Stimulated activated CD4-positive, alpha-beta T cell treated with anti-CD3 and anti-CD28 coated beads, Interleukin-15, amount 100 ng/mL, for 24 hours (primary cell): ENCODE measurements at places on chromosomes 13 and 19.

- DNase-seq, result no peak
These were observed 224.7 kb downstream of the LHFPL6 start for GRCh38 chr13:39378306-39378705.

DNA sequence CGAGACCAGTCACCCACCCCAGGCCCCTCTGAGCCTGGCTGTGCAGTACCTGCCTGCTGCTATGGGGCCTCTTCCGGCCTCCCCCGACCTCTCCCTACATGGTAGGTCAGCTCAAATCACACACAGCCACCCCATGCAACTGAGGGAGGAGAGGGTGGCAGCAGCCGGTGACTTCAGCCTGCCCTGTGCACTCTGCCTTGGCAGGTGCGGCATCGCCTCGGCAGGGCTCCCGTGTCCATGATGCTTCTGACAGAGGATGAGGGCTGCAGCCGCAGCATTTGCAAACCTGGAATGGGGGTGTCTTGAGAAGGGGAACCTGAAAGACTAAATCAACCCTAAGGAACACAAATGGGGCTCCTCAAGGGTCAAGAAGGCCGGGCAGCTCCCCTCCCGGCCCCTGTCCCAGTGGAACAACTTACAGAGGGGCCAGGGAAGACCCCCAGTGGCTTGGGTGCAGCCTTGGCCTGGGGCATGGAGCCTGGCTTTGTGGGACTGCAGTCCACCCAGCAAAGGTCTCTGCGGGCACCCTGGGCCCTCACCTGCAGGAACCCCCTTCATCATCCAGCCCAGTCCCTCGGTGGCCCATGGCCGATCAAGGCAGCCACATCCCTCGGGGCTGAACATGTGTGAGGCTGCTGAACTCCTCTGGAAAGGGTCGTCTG, 6.7 kb downstream of the TEX29 start:
- no peak for DNase-seq

GRCh38 chr13:112761701-112762689, 72.2 kb downstream of the ATP11A start:
- no peak for DNase-seq

DNA sequence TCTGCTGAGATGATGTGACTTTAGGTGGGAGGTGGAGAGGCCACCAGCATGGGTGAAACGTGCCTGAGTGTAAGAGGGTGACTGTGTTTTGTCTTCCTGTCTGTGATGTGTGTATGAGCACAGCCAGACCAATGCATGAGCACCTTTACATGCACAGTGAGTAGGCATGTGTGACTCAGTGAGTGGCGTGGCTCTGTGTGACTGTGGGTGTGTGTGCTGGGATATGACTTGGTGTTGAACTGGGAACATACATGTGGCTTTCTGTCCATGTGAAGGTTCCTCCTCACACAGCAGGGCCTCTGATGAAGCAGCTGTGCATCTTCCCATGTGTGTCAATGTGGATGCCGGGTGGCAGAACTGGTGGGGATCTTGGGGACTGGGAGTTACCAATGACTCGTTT, 19.9 kb upstream of the LGALS13 start:
- peak; percentile 60 for DNase-seq

- no peak for DNase-seq
These were observed 184.4 kb downstream of the NALCN start for GRCh38 chr13:101231751-101232428.

DNA sequence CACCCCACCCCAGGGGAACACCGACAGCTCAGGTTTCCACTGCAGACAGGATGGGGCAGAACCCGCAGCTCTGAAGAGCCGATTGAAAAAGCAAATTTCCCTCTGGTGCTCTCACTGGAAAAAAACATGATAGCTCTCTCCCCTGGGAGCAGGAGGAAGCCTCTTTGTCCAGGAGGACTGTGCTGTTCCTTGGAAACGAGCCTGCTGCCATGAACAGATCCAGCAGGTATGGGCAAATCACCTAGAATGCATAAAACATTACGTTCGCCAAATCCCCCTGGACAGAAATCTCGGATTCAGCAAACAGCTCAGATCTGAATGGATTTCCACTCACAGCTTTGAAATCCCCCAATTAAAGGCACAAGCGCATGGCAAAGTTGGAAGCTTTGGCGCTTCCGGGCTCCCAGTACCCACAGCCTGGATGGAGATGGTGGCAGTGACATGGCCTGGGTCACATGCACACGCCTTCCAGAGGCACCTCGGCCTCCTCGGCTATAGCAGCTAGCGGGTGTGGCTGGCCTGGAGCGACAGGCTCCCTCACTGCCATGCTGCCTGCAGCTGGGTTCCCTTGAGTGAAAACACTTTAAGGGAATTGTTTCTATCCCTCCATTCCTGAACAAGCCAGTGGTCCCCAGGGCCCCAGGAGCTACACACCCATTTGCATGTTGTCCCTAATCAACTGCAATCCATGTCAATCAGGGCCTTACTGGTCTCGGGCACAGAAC, 59.1 kb downstream of the CEBPG start:
- DNase-seq, result no peak

GRCh38 chr13:57632276-57633140, 964 bp downstream of the PCDH17 start:
- DNase-seq, result peak; percentile 2

- DNase-seq, result no peak
These were observed 18.2 kb downstream of the EFNB2 start for GRCh38 chr13:106517109-106517847.

DNA sequence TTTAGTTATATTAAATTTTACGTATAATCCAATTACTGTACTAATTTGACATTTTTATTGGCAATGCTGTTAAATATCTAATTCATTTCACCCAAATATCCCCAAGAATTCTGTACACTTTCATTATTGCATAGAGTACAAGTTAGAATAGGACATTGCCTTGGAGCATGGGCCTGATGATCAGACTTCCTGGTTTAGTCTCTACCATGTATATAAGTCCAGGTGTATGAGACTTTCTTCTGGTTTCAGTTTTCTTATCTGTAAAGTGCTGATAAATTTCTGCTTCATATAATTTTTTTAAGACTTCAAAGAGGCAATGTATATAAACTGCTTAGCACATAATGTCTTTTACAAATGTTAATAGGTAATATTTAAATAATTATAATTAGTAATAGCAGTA, 179.4 kb downstream of the KLF12 start:
- no peak for DNase-seq

GRCh38 chr19:3047496-3048189, 14.7 kb downstream of the TLE5 start:
- peak; percentile 78 for DNase-seq
